Cerebellum (tissue), 4 donors: ENCODE measurements at places on chromosomes 6 and 20. TPM values are rescaled to one million over a fixed set of nuclear protein-coding genes. Genes with fewer than 3 reads are reported as not detected.

Gene PDE7B
- total RNA-seq, result 4.1 TPM

Gene DAAM2
- 7.3 TPM for total RNA-seq

Gene CCN6
- total RNA-seq, result not detected

Gene DOK5
- 23.6 TPM for total RNA-seq

Gene KIAA0408
- total RNA-seq, result 74.0 TPM

Gene JPH2
- 0.36 TPM for total RNA-seq

Gene HRH3
- total RNA-seq, result 1.7 TPM

Gene TMEM244
- not detected for total RNA-seq

Gene SNX14
- total RNA-seq, result 125 TPM

Gene HFE
- 1.5 TPM for total RNA-seq

Gene CDK5RAP1
- total RNA-seq, result 28.4 TPM

Gene NFATC2
- 1.3 TPM for total RNA-seq

Gene SSTR4
- total RNA-seq, result 0.54 TPM

Gene LINC00237
- total RNA-seq, result 0.45 TPM

Gene OXT
- not detected for total RNA-seq

Gene CGA
- 0.82 TPM for total RNA-seq

Gene SAMD5
- total RNA-seq, result 15.5 TPM

Gene SNX5
- 79.8 TPM for total RNA-seq

Gene SPATA2
- total RNA-seq, result 2.6 TPM

Gene DSTN
- total RNA-seq, result 116 TPM

Gene PAK5
- total RNA-seq, result 27.8 TPM

Gene C6orf120
- 18.6 TPM for total RNA-seq
